Urothelium cell line (cell line): ENCODE measurements at places on chromosomes 5 and 9.

- no peak for DNase-seq
Observed at GRCh38 chr9:122221183-122221811, 7.5 kb downstream of the LHX6 start.

GRCh38 chr9:136587145-136587943 lies 41.5 kb upstream of the NOTCH1 start:
- DNase-seq, result no peak

DNA sequence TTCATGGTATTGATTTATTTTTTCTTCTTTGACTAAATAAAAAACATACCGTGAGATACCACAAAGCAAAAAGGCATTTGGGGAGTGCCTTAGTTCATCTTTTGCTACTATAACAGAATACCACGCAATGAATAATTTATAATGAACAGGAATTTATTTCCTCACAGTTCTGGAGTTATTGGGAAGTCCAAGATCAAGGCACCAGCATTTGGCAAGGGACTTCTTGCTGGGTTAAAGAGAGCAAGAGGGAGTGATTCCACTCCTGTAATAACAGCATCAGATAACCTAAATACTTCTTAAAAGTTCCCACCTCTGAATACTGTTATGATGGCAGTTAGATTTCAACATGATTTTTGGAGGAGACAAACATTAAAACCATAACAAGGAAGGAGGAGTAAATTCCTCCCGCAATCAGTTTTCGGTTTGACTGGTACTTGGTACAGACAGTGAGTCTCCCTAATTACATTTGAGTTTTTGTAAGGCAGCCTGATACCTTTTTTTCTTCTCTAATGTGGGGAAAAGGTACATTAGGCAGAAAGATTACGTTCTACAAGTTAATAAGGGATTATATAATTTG lies 8.8 kb upstream of the OMD start:
- no peak for DNase-seq

DNA sequence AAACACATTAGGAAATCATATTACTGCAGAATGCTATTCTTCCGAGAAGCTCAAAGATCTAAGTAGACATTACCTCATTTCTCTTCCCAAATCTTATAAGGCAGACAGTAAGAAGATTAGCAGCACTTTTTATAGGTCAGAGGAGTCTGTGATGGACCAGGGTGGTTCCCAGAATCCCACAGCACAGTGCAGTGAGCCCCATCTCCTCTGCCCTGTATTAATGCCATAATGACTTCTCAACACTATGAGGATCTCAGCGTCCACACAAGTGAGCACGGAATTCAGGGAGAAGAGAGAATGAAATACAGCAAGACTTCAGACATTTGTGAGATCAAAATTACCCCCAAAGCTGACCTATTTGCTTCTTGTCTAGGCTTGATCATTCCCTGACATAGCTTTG lies 49.9 kb downstream of the PRUNE2 start:
- DNase-seq, result no peak

GRCh38 chr5:92242170-92242569 lies 859.1 kb upstream of the ARRDC3 start:
- no peak for DNase-seq

- DNase-seq, result no peak
Observed at GRCh38 chr5:127010362-127010761, 20.0 kb downstream of the MARCHF3 start.

GRCh38 chr5:136811551-136811950 lies 446.2 kb upstream of the TRPC7 start:
- peak; percentile 73 for DNase-seq

DNA sequence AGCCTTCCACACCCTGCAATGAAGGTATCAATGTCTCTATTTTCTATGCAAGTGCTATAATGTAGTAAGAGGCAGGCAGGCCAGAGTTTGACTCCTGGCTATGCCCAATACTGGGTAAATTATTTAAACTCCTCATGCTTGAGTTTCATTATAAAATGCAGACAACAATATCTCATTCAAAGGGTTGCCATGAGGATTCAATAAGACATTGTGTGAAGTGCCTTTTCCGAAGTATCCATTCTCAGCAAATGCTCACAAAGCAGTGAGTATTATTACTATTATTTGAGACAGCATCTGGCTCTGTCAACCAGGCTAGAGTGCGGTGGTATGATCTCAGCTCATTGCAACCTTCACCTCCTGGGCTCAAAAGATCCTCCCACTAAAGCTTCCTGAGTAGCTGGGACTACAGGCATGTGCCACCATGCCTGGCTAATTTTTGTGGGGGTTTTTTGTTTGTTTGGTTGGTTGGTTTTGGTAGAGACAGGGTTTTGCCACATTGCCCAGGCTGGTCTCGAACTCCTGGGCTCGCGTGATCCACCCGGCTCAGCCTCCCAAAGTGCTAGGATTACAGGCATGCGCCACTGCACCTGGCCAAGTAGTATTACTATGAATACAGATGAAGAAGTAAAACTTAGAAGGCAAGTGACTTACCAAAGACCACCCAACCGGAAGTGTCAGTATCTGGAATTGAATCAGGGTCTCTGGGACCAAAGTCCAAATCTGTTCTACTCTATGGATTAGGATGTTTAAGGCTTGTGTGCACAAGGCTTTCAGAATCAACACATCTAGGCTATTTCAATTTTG lies 18.8 kb downstream of the ADAM19 start:
- DNase-seq, result no peak
